Suppressor macrophage treated with lipopolysaccharide for 1 hour (primary cell): ENCODE measurements at places on chromosomes 6 and 20.

- DNase-seq: no peak
Measured at GRCh38 chr20:39259808-39260207, 297.7 kb downstream of the DHX35 start.

DNA sequence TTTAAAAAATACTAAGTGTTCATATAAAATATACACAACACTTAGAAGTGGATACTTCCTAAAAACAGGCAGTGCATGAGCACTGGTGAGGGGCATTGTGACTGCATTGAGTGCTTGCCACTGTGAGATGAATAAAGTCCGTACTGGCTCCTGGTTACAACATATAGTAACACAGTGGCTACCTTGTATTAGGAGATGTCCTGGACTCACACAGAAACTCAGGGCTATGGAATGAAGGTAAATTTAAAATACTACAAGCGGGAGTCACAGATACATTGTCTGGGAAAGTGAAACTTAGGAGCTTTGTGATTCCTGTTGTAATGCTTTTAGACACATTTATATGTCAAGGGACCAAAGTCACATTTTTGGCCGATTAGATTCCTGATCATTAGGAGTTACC is 36.5 kb upstream of the HLA-G start:
- DNase-seq: no peak

- peak; percentile 89 for DNase-seq
Measured at GRCh38 chr6:73854998-73855718, 159.2 kb downstream of the CD109 start.

GRCh38 chr20:53972179-53972578 is 98.2 kb downstream of the BCAS1 start:
- no peak for DNase-seq

DNA sequence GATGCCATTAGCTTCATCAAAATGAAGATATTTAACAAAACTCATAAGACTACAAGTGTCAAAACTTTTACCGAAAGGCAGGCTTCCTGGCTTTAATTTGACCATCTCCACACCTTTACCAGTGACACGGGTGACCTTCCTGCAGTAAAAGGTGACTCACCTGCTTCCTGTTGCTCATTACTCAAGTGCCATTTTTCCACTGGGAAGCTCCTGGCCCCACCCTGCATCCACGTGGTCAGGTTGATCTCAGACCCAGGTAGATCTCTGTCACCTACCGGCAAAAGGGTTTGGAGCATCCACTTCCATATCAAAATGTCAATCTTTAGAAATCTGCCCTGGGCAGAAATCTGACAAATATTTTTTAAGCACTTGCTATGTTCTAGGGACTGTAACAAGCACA is 31.9 kb upstream of the CDH4 start:
- DNase-seq: no peak
